ENCODE measurements at places on chromosomes 13 and 19.

DNA sequence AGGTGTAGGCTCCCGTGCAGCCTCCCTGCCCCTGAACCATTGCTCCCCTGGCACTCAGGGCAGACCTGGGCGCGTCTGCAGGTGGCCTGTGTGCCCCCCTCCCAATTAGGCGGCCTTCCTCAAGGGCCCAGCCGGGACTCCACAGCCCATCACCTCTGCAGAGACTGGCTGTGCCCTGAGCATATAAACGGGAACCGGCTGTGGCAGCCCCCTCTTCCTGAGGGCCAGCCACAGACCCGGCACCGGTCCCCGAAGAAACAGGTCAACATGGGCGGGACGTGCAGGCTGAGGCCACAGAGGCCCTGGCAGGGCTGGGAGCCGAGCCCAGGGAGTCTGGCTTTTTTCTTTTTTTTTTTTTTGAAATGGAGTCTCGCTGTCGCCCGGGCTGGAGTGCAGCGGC lies 12.0 kb downstream of the PIAS4 start:
- DNase-seq = no peak

DNA sequence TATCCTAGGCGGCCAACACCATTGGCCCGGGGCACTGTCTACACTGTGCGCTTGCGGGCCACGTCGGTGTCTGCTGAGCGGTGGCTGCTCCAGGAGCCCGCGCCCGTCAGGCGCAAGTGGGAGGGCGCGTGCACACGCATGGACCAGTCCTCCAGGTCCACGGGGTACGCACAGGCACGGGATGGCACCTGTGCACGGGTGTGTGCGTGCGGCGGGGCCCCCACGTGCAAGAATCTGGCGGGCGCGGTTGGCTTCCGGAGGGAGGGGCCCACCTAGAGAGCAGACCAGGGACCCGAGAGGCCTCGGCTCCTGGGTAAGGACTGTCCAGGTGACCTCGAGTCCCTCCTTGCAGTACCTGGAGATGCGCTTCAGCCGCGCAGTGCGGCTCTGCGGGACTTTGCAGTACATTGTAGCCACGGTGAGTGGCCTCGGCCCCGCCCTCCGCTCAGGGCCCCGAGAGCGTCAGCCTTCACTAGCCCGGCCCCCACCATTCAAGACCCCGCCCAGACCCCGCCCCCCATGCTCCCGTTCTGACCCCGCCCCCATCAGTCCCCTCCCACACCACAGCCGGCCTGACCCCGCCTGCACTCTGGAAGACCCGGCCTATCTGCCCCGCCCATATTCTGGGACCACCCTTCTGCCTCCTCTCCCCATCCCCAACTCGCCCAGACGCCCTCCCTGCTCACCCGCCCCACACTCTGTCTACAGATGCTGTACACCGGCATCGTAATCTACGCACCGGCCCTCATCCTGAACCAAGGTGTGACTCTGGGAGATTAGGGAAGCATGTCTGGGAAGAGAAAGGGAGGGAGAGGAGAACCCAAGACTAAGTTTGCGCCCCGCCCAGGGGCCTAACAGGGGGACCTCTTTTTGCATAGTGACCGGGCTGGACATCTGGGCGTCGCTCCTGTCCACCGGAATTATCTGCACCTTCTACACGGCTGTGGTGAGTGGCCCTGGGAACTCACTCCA lies 2.3 kb downstream of the SLC5A5 start:
- peak; percentile 25 for DNase-seq

DNA sequence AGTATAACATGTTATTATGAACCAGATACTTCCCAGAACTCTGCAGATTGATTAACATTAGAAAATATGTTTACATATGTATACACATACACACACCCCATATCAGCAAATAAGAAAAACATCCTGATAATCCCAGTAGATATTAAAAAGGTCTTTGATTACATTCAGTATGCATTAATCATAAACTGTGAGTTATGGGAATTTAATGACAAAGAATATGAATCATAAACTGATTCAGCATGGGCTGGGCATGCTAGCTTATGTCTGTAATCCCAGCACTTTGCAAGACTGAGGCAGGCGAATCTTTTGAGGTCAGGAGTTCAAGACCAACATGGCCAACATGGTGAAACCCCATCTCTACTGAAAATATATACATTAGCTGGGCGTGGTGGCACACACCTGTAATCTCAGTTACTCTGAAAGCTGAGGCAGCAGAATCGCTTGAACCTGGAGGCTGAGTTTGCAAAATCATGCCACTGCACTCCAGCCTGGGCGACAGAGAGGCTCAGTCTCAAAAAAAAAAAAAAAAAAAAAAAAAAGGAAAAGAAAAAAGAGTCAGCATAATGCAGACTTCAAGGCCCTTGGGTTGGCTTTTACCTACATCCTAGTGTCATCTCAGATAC lies 581.9 kb upstream of the PRR20A start:
- no peak for DNase-seq

DNA sequence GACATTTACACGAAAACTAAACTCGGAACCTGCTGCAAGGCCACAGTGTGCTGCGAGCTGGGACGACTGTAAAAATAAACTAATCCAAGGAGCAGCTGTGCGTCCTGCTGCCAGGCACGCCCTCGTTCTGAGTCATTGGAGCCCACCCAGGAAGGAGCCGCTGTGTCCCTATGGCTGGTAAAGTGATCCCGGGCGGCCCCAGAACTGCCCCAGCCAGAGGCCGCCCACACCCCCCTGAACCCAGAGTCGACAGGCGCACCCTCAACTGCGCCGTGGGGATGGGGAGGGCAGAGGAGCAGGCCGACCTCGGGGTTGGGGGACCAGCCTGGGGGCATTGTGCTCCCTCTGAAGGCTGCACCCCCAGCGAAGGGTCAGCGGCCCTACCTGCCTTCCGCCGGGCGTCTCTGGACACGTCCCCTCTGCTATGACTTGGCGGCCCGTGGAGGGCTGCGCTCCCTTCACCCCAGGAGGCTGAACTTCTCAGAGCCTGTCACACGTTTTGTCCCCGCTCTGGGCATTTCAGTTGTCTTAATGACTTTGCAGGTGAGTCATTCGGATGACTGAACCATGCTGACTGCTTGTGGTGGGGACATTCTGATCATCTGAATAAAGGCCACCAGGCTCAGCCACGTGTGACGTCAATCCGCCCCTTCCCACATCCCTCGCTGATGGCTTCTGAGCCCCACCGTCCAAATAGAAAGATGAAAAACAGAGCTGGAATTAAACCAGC lies 42.7 kb downstream of the ADPRHL1 start:
- DNase-seq = no peak

DNA sequence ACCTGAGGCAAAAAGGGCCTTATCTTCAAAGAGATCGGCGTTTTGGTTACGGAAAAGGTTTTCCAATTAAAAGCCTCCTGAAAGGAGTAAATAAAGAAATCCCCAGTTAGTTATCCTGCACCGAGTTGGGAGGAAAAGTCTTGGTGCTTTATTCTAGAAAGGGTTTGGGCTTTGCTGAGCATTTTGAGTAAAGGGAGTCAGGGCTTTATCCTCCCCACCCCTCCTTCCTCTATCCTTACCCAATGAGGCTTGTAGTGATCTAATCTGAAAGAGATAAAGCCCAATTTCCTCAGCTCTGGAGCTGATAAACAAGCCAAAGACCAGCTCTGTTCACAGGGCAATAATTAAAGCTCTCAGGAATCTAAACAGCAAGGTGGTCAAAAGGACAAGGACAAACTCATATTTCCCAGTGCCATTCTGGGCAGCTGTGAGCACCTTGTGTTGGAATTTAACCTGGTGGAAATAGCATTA lies 188.9 kb upstream of the TSC22D1 start:
- no peak for DNase-seq

- no peak for DNase-seq
These were observed 1.4 kb downstream of the PEPD start for GRCh38 chr19:33520048-33520643.

DNA sequence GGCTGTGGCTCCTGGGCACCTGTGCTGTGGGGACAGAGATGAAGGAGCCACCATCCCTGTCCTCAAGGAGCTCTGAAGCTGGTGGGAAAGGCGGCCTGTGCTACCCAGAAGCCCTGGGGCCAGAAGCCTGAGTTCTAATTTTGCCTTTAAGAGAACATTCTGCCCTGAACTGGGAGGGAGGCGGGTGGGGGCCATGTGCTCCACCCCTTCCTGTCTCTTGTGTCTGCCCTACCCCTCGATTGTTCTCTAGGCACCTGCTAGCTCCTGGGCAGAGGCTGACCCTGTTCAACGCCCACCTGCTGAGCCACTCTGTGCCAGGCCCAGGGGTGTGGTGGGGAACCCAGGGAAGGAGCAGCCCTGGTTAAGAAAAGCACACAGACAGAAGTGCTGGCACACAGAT lies 5.9 kb downstream of the TRAPPC6A start:
- no peak for DNase-seq

- no peak for DNase-seq
These were observed 6.6 kb upstream of the TEX101 start for GRCh38 chr19:43408043-43408442.
